Ureter (tissue), 1 donor: ENCODE measurements at places on chromosomes 7 and 10. TPM values are rescaled to one million over a fixed set of nuclear protein-coding genes. Genes with fewer than 3 reads are reported as not detected.

- DNase-seq, result no peak
Measured at GRCh38 chr10:68165643-68166042, 56.4 kb downstream of the MYPN start.

GRCh38 chr10:96299383-96299782 lies 4.9 kb upstream of the DNTT start:
- DNase-seq, result no peak

DNA sequence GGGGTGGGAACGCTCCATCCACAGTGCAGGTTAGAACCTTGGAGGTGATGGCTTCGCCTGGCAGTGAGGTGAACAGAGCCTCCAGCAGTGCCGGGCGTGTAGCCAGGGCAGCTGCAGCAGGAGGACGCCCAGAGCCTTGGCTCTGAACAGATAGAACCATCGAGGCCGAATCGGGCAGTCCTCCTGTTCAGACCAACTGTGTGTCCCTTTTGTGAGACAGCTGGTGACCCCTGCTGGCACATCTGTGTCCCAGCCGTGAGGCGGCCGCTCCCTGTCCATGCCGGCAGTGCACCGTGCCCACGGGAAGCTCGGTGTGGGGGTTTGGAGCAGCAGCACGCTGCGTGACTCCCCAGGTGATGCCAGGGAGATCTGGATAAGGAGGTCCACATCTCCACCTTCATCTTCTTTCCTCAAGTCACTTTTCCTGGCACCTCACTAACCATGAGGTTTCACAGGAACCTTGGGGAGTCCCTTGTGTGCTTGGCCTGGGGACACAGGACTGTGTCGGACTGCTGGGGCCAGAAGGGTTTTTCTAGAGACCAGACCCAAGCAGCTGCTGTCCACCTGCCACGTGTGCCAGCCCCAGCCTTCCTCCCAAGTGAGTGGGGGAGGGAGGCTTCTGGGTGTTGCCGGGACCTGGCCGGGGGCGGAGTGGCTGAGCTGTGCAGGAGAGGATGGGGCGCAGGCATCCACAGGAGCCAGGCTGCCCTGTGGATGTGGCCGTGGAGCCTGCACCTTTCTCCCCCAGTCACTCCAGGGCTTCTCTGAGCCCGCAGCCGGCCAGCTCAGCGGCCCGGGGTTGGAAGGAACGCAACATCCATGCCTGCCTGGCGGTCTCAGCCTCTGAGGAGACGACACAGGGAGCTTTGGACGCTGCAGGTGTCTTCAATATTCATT lies 69.4 kb downstream of the DNAJB6 start:
- DNase-seq, result no peak

DNA sequence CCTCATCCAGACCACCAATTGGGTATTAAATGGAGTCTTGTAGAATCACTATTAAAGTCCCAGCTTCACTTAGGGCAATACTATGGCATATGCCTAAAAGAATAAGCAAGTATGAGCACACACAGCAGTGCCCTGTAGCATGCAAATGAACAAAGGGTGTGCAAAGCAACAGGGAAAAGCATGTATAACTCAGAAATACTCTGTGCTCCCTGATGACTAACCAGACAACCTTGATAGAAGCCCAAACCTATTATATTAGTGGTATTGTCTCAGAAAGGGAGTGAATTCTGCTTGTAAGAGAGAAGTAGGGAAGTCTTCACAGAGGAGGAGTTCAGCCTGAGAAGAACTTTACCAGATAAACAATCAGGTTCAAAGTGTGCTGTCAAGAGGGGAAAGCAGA lies 131.2 kb downstream of the DGKI start:
- no peak for DNase-seq

DNA sequence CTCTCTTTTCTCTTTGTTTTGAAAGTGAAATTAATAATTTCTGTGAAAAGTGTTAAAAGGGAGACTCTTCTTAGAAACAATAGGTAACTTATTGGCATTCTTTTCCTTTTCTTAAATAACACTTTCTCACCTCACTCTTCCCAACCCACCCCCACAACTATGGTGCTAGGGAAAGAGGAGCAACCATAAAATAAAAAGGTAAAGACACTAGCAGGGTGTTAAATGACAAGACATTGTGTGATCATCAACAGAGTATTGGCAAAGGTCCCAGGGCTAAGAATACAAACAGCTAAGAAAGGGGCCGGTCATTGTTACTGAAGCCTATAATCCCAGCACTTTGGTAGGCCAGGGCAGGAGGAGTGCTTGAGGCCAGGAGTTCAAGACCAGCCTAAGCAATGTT lies 183.7 kb downstream of the NEBL start:
- DNase-seq, result no peak

- no peak for DNase-seq
Measured at GRCh38 chr10:113422371-113422770, 130.5 kb upstream of the HABP2 start.

DNA sequence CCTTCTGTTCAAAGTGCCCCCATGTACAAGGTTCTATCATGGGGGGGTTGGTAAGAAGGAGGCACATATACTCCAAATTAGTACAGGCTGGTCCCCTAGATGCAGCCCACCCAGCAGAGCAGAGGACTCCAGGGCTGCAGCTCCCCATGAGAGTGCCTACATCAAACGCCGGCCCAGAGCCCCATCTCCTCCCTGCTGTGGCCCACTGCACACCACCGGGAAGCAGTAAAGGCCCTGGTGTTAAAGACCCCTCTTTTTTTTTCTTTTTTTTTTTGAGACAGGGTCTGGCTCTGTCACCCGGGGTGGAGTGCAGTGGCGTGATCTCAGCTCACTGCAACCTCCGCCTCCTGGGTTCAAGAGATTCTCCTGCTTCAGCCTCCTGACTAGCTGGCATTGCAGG lies 47.4 kb downstream of the SH3PXD2A start:
- no peak for DNase-seq

DNA sequence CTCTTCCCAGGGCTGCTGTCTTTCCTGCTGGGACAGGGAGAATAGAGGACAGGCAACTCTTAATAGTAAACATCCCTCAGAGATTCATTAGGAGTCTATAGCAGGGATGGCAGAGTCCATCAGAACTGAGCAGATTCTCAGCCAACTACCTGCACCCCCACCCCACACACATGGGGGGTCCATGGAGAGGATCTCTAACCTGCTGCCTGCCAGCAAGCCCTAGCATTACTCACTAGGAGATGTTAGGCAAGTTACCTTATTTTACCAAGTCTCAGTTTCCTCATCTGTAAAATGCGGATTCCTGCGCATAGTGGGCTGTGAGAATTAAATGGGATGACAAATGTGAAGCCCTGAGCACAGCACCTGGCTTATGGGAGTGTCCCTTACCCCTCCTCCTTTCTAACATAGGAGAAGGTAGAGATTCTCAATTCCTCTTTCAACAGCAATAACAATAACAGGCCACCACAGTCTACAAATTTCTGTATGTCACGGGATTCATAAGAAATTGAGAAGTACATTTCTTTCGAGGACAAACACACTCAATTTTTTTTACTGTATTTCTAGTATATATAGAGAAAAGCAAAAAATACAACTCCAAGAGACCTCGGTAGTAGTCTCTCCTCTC lies 23.8 kb upstream of the WDR11 start:
- DNase-seq, result no peak

DNA sequence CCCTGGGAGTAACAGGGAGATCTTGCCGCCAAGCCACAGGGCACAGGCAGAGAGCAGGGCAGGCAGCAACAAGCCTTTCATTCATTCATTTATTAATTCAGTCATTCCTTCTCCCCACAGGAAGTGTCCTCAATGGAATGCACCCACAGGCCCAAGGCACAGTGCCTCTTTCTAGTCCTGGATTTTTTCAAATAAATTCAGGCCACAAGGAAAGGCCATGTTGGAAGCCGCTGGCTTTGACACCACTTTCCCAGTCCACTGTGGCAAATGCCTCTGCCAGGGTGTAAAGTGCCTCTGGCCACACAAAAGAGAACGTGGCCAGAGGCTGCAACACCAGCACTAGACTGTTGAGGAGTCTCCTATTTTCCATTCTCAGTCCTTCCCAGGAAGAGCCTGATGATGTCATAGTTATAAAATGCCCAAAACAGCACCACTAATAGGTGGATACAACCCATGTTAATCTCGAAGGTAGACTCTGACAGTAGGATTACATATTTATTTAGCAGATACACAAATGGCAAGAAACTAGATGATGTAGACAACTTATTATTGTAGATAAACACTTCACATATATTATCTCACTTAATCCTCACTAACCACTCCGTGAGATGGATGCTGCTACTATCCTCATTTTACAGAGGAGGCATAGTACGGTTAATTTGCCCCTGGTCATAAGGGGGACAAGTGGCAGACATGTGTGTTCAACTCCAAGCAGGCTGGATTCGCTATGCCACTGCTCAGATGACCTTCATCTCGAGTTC lies 5.5 kb downstream of the JAZF1 start:
- DNase-seq, result no peak

- no peak for DNase-seq
Measured at GRCh38 chr7:139541600-139542307, 18.3 kb downstream of the CLEC2L start.

DNA sequence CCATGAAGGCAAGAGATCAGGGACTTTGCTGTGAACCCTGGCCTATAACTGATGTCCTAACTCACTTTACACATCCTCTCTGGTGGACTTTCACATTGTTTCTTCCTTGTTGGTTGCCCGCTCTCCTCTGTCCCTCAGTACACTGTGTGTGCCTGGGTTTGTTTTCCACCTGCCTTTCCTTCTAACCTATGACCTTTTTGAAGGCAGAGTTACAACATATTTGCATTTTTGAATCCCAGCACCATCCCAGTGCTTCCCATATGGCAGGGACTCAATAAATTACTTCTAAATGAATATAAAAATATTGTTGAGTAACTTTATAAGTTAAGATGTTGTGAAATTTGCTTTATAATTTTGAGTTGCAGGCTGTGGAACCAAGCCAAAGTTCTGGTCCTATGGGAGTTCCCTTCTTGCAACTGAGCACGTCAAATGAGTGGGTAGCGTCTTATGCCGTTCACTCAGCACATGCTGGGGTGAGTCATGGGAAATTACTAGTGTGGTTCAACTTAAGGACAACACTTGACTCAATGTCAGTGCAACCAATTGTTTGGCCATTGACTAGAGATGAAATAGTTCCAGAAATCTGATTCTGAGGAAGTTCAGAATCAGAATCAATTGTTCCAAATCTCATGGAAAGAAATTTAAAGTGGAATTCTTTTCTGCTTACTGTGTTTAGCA lies 250.9 kb downstream of the TWIST1 start:
- peak; percentile 49 for DNase-seq

DNA sequence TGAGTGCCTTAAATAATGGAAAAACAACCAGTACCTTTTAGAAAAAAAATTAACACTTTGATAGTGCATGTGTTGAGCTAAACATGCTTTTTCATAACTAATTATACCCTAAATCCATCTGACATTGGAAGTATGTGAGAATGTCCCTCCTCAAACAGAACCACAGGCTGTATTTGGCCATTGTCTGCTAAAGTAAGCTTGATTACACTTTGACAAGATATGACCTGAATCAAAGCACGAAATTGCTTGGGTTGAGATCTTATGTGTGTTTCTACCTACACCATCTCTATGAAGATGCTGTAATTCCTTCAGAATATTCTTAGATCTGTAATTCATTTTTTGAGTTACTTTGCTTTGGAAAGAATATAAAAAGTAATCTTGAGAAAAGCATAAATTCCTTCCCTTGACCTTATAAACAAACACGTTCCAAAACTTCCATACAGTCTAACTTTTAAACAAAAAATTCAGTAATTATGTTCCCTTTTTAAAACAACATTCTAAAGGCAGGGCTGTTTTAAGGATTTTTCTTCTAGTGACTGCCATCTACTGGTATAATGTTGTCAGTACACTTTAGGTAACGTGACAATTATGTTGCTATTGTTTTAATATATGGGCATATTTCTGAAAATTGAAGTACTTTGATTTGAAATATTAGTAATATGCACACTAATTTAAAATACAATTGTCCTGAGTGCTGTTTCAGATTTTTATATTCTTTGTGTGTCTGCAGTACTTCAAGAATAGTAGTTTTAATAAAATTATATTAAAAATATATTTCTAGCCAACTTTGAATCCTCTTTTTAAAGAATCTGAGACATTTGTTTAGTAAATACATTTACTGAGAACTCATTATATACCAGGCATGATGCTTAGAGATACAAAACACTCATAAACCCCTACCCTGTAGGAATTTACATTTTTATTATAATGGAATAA lies 20.9 kb downstream of the CD36 start:
- DNase-seq, result no peak

GRCh38 chr10:49369216-49370162 lies 26.4 kb downstream of the DRGX start:
- peak; percentile 26 for DNase-seq

DNA sequence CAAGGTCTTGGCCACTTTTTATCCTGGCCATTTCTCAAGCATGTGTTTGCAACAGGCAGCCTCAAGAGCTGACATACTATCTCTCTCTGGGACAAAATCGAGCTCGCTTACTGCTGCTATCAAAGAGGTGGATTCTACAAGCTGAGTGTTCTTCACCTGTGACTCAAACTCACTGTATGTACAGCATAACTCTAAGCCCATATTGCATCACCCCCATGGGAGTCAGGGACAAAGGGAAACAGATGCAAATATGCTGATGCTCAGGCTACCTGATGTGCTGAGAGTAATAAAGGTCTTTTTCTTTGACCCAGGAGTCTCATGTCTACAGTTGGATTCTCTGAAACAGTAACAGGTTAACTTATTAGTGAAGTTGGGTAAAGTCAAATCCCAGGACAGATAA lies 45.2 kb downstream of the PCLO start:
- no peak for DNase-seq

DNA sequence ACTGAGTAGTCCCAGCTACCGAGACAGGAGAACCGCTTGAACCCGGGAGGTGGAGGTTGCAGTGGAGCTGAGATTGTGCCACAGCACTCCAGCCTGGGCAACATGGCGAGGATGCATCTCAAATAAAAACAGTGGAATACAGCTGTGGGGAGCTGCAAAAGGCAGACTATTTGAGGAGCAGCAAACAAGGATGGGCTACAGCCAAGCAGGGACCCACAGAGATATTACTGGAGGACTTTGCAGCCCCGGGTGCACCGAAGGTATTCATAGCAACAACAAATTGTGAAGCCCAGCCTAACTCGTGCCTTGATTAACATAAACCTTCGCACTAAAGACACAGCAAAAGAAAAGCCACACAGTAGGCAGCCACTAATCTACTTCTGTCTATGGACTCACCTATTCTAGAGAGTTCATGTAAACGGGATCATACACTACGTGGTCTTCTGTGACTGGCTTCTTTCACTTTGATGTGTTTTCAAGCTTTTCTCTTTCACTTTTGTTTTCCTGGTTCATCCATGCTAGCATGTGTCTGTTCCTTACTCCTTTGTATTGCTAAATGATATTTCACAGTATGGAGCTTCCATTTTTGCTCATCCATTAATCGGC lies 34.0 kb downstream of the PODXL start:
- DNase-seq, result no peak

- no peak for DNase-seq
Measured at GRCh38 chr10:72238392-72239175, 22.5 kb upstream of the ASCC1 start.

The ARF5 gene
- total RNA-seq, result 121 TPM

The ADCYAP1R1 gene
- 2.6 TPM for total RNA-seq

The NODAL gene
- not detected for total RNA-seq

The DGKB gene
- 0.99 TPM for total RNA-seq

The HOXA3 gene
- total RNA-seq, result 16.0 TPM

The METTL27 gene
- total RNA-seq, result 14.4 TPM

The GPR15LG gene
- total RNA-seq, result 29.2 TPM

The ABCB1 gene
- total RNA-seq, result 17.6 TPM

The SORBS1 gene
- 347 TPM for total RNA-seq

The ATRNL1 gene
- total RNA-seq, result 18.4 TPM
